Naive thymus-derived CD4-positive, alpha-beta T cell (primary cell): ENCODE measurements at places on chromosomes 13 and 19.

GRCh38 chr13:113329656-113330312 is 32.7 kb downstream of the LAMP1 start:
- DNase-seq, result no peak

GRCh38 chr13:29165216-29165615 is 345.1 kb downstream of the MTUS2 start:
- DNase-seq, result no peak

GRCh38 chr19:41327576-41328156 is 17.7 kb downstream of the CCDC97 start:
- DNase-seq, result peak; percentile 62

GRCh38 chr19:38079926-38080380 is 144.1 kb downstream of the DPF1 start:
- DNase-seq, result no peak

GRCh38 chr13:43042410-43042921 is 19.1 kb downstream of the DNAJC15 start:
- no peak for DNase-seq

DNA sequence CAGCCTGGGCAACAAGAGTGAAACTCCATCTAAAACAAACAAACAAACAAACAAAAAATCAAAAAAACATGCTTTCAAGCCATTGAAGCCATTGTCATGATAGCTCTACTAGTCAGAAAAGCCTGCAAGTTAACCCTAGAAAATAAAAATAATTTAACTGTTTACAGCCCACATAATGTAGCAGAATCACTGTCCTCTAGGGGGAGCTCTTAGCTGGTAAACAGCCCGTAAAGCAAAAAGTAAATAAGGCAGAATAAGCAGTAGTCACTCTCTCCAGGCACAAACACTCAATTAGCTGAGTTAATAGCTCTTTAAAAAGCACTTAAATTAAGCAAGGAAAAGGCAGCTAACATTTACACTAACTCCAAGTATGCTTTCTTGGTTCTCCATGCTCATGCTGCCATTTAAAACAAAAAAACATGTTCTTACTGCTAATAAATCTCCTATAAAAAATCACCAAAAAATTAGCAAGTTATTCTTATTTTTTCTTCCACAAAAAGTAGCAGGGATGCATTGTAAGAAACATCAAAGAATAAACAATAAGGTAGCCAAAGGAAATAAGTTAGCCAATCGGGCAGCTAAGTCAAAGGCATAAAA is 11.3 kb downstream of the LILRB4 start:
- no peak for DNase-seq

DNA sequence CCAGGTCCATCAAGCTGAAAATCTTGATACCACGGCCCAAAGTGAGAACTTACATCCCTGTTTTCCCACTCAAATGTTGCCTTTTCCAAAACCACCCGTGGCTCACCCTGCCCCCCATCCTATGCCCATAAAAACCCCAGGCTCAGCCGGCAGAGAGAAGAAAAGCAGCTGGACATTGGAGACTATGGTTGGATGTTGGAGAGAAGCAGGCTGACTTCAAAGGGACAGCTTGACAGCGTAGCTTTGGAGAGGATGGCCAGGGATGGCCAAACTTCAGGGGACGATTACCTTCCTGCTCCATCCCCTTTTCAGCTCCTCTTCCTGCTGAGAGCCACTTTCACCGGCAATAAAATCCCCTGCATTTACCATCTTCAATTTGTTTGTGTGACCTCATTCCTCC is 3.5 kb upstream of the ZNF792 start:
- no peak for DNase-seq

- no peak for DNase-seq
Observed at GRCh38 chr13:75723901-75724300, 87.8 kb downstream of the LMO7 start.

DNA sequence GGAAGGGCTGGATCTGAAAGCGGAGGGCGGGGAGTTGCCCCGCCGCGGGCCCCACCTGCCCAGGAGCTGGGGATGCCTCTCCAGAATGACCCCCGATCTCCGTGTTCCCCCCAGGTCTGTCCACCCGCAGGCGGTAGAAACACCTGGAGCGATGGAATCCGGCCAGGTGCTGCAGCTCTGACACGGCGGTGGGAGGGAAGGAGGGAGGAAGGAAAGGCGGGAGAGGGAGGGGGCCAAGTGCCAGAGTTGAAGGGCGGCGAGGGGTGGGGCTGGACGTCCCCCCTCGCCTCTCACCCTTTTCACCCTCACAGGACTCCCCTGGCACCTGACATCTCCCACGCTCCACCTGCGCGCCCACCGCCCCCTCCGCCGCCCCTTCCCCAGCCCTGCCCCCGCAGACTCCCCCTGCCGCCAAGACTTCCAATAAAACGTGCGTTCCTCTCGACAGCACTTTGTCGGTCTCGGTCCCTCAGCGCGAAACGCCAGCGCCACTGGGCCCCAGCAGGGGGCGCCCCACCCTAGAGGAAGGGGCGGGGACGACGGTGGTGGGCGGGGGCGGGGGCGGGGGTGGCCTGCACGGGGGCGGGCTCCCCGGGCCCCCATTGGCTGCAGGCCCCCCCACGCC is 337 bp upstream of the FXYD7 start:
- peak; percentile 59 for DNase-seq

- no peak for DNase-seq
Observed at GRCh38 chr19:49057636-49058234, at the start of gene CGB7. CGB7 (minus strand) TSS chr19:49057749; CDS start chr19:49055375, 2,374 bp downstream.

- DNase-seq, result no peak
Observed at GRCh38 chr13:21009036-21009435, 52.4 kb downstream of the LATS2 start.

- no peak for DNase-seq
Observed at GRCh38 chr13:74324338-74324737, 190.1 kb upstream of the KLF12 start.

DNA sequence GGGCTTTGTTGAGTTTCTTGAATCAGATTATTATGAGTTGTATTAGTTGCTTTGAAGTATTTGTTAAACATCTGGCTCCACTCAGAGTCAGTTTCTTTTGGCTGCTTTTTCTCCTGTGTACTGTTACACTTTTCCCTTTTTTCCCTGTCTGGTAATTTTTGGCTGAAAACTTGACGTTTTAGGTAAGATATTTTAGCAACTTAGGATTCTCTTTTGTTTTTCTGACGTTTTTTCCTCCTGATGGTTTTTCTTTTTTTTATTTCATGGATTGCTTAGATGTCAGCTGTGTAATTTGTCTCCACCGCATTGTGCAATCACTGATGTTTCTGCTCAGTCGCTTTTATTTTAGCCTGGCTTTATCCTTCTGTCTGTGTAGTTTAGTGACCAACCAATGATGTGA is 20.7 kb downstream of the RFC3 start:
- no peak for DNase-seq

GRCh38 chr19:6374711-6375410 is 872 bp downstream of the PSPN start:
- no peak for DNase-seq

DNA sequence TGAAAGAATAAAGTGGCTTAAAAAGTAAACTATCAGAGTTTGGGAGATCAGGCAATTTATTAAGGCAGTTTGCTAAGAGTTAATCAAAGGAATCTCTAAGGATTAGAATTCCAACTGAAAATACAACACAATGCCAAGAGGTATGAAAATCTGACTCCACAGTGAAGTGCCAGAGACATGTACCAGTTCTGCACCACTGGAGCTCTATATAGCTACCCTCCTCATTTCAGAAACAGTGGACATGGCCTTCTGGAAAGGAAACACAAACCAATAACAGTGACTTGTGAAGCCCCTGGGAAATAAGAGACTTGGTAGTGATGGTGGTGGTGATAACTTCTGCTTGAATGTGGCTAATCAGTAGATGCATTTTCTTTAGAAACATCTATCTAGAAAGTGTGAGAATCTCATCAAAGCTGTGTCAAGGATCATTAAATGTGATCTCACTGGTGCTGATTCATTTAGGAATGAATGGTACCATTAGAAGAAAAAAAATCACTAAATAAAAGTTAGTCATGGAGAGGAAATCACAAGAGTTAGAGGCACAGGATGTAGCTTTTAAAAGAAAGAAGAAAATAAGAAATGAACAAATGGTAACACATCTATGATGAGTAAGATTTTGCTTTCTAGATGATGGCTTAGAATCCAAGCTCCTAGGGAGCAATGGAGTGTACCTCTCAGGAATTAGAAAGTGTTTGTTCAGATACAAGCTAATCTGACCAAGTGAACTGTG is 20.1 kb upstream of the N4BP2L1 start:
- DNase-seq, result no peak

GRCh38 chr19:1472231-1473084 is 6.6 kb downstream of the C19orf25 start:
- no peak for DNase-seq

DNA sequence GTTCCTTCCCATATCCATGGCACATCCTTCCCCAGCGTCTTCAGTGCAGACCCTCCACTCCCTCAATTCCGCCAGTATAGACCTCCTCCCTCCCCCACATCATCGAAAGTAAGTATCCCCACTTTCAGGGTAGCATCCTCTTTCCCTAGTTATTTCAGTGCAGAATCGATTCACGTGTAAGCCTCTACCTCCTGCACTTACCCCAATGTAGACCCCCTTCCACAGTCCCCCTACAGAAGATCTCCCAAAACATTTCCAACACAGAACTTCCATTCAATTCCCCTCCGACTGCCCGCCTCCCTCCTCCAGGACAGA is 664 bp downstream of the IRF3 start:
- DNase-seq, result no peak

DNA sequence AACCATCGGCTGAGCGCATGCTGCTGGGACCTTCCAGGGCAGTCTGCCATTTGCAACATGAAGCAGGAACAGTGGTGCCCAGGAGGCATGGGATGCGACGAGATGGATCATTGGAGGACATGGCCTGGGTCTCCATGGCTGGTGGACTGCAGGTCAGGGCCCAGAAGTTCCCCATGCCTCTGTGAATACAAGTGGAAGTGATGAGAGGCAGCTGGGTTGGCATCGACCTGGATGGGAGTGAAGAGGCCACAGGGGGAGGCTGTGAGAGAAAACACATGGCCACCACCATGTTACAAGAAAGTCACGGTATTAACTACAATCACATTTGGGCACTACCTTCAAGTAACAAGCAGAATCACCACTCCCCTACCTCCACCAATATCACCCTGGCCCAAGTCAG is 262.0 kb downstream of the FOXO1 start:
- no peak for DNase-seq

- DNase-seq, result no peak
Observed at GRCh38 chr13:70407486-70407885, 299.2 kb upstream of the KLHL1 start.

DNA sequence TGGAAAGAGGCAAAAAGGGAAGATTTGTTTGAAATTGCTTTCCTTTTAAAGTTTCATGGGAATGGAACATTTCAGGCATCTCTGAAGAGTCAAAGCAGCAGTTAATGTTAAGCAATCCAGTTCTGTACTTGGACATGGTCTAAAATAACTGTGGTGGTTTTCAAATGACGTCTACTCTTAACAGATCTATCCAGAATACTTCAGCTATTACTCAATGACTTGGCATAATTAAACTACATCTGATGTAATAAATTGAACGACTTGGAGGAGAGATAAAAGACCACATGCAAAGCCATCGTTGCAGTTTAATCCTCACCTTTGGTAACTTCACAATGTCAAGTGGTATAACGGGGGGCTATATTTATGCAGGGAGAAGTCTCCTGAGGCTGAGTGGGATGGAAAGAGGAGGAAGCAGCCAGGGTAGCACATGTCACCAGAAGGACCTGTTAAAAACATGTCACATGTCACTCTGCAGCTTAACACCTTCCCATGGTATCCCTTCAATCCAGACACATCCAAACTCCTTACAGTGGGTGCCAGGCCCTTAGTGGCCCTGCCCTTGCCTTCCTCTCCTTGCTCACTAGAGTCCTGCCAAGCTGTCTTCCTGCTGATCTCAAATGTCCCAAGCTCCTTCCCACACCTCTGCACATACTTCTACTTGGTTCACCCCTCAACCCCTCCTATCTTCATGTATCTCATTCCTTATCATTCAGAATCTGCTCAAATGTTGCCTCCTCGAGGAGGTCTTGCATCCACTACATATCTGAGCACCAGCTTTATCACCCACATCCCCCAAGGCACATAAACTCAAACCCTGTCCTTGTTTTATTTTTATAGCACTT is 327.8 kb downstream of the SUCLA2 start:
- DNase-seq, result no peak
